H9 (cell line): ENCODE measurements at places on chromosomes 5 and 9.

DNA sequence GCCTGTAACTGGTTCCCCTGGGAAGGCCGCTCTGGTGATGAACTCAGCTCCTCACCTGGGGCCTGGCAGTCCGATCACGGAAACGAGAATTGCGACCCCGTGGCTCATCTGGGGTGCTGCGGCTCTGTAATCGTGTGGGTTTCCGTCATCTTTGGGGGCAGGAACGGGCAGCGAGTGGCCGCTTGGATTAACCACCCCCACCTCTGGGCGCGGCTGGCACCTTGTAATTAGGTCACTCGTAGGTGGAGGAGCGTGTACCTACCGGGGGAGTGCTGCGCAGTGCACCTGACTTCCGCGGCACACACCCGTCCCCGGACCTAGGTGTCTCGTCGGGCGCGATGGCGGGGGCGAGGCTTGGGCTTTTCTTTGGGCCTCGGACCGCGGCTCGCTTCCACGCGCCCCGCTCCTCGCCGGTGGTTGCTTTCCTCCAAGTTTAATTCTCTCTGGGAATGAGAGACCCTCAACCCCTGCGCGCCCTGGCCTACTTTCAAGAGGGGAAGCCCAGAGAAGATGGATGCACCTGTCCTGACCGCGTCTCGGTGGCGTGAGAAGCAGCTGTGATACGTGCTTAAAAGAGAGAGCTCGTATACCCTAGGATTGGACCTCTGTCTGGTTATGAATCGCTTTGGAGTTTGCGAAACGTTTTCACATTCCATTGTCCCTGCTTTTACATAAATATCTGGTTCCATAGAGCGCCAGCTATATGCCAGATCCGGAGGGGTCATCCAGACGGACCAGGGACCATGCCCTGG is 744 bp upstream of the PPP2CA start:
- H3K4me3 ChIP-seq: peak overlapping the region; percentile 97
- DNase-seq: no peak
- H3K4me1 ChIP-seq: peaks cover 2% of the 10 kb centered on the region; the same call in 1 of the 2 replicates
- H3K36me3 ChIP-seq: peaks cover 10% of the 10 kb centered on the region
- H3K27ac ChIP-seq: peak overlapping the region; percentile 49

GRCh38 chr5:57172466-57173318 is 1.2 kb upstream of the GPBP1 start:
- DNase-seq: no peak
- peaks cover 24% of the 10 kb centered on the region for H3K36me3 ChIP-seq
- H3K4me1 ChIP-seq: no peaks in the 10 kb centered on the region
- peak overlapping the region; percentile 38 for H3K27ac ChIP-seq

DNA sequence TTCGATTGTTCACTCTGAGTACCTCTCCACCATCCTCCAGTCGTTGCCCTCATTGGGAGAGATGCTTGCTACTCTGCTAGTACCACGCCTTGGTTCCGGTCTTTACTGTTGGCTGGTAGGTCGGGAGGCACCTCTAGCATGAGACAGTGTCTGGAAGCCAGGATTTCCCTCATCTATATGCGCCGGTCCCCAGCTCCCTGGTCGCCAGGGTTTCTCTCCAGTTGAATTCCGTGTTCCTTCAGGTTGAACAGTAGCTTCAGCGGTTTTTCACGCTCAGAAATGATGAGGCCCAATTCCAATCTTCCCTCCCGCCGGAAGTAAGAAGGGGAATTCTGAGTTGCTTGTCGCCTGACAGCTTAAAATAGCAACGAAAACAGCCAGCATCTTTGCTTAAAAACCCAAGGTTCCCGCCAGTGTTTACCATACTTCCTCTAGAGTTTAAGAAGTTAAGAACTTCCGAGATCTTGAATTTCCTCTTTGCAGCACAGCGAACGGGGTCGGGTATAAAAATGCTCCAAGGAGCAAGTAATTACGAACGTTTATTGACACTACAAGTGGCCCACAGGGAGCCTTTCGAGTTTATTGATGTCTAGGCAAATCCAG is 1.3 kb upstream of the ST8SIA4 start:
- H3K27ac ChIP-seq: no peak overlapping the region
- peak; percentile 32 for DNase-seq
- H3K4me1 ChIP-seq: peaks cover 2% of the 10 kb centered on the region; the same call in 1 of the 2 replicates
- H3K27me3 ChIP-seq: peaks cover 40% of the 10 kb centered on the region

GRCh38 chr5:21049901-21050300 is 1061.9 kb upstream of the CDH18 start:
- no peak overlapping the region for H3K4me3 ChIP-seq
- H3K36me3 ChIP-seq: peaks cover 4% of the 10 kb centered on the region; the same call in 1 of the 2 replicates
- no peaks in the 10 kb centered on the region for H3K27me3 ChIP-seq
- DNase-seq: no peak
- no peaks in the 10 kb centered on the region; the same call in 1 of the 2 replicates for H3K4me1 ChIP-seq

DNA sequence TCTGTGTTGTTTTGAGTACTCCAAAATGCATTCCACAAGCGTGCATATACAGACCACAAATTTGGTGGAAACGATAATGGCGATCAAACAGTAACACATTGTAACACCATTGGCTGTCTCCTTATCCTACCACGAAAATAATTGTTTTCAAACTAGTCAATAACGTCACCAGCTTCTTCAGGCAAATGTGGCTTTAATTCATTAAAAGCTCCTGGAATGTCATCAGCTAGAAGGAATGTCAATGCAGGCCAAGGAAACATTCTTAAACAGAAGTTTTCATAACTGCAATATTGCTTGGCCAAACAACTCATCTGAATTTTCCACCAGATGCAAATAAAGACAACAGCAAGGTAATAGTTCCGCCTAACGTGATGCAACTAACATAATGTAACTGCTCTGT is 71.6 kb upstream of the XPA start:
- H3K27me3 ChIP-seq: 0 out of 2 replicates have a peak, but pooled peaks cover 2% of the 10 kb centered on the region
- H3K36me3 ChIP-seq: no peaks in the 10 kb centered on the region
- H3K27ac ChIP-seq: no peak overlapping the region
- no peaks in the 10 kb centered on the region for H3K4me1 ChIP-seq

DNA sequence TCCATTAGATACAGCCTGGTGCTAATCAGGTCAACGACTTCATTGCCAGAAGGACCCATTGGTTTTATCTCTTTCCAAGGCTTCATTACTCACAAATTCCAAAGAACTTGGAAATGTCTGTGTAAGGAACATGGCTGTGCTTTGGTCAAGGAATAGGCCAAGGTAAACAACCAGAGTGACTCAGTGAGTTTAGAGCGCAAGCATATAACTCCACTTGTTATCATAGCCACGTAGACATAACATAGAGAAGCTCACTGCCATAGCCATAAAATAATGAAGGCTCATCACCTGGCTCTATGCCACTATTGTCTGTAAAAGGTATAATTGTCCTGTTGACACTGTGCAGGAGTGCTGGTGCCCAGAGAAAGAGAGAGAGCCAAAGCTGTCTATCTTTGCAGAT is 139.3 kb upstream of the PLCXD3 start:
- H3K36me3 ChIP-seq: no peaks in the 10 kb centered on the region
- no peaks in the 10 kb centered on the region for H3K27me3 ChIP-seq

GRCh38 chr5:40991981-40992559 is 79.1 kb downstream of the MROH2B start:
- no peaks in the 10 kb centered on the region for H3K4me1 ChIP-seq
- no peak overlapping the region for H3K4me3 ChIP-seq
- no peak overlapping the region for H3K27ac ChIP-seq
- no peaks in the 10 kb centered on the region for H3K27me3 ChIP-seq
- H3K36me3 ChIP-seq: no peaks in the 10 kb centered on the region
